Activated T-cell treated with anti-CD3 and anti-CD28 coated beads, Interleukin-2, amount 50 U/mL, for 72 hours (primary cell): ENCODE measurements at places on chromosomes 4 and X. TPM values are rescaled to one million over a fixed set of nuclear protein-coding genes. Genes with fewer than 3 reads are reported as not detected.

DNA sequence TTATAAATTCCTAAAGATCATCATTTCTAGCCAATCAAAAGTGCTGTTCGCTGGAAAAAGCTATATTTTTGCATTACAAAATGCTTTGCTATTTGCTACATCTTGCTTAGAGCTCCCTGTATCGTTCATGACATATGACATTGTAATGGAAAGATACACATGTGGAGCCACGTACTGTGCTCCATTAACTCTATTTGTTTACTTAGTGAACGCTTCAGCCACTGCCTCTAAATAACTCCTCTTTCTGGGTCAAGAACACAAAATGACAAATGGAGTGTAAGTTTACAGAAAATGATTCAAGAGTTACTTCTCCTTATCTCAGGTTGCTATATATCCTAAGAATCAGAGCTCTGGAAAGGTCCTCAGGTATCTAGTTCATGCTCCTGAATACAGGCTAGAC, 329.1 kb upstream of the SMIM31 start:
- DNase-seq: no peak

DNA sequence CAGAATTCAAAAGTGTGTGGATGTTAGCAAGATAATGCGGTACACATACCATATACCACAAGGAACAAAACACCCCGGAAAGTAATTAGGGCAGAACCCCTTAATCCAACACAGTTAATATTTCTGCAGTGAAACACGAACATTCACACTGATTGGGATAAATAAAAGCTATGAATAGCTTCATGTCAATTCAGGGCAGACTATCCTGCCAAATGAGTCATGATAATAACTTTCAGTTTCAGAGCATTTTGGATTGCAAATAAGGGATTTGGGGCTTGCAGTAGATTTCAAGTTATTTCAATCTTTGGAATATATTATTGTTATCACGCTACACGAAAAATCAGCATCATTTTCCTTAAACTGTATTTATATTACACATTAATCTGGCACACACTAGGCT, 24.3 kb downstream of the IRF2 start:
- DNase-seq: no peak

GRCh38 chr4:3572363-3572762, 40.1 kb upstream of the LRPAP1 start:
- DNase-seq: no peak

DNA sequence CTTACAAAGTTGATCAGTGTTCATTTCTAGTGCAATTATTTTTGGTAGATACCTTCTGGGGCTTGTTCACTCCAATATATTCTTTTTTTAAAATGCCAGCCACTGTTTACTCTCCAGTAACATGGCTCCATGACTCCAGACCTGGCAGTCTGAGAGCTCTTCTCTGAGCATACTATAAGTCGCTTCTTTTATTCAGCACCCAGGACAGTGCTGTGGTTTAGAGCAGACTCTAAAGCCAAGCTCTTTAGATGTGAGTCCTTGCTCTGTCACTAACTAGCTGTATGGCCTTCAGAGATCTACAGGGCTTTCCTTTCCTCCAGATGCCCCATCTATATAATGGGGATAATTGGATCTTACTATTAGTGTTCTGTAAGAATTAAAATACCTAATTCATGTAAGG, 200.2 kb upstream of the FAM241A start:
- no peak for DNase-seq

- no peak for DNase-seq
These were observed 14.2 kb downstream of the DCTD start for GRCh38 chr4:182903013-182903412.

DNA sequence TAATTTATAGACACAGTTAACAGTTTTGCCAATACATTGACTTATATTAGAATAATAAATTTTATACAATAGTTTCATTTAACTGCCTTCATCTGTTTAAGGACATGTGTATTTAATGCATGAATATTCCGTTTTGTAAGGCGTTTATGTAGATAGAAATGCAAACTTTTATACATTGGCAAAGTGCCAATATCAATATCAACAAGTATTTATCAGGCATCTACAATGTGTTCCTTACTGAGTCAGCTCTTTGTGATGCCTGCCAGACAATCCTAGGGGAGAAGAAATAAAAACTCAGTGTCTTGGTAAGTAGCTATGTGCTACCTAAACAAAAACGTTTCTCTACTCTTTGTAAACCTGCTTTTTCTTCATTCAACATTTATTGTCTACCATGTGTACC, 1142.2 kb downstream of the C4orf33 start:
- no peak for DNase-seq

DNA sequence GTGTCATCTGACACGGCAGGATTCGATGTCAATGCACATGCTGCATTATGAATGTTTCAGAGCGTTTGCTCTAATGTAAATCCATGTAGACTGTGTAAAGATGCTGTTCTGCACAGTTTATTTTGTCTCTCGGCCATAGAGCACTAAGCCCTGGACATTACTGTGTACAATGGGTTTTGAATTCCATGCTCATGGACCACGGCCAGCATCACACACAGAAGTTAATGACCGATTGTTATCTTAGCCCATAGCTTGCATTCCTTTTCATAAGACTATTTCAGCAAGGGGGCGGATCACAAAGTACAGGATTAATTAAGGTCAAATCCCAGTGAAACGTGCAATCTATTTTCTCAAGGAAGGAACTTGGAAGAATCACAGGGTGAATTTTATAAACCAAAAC, 286.1 kb upstream of the TENM3 start:
- no peak for DNase-seq

DNA sequence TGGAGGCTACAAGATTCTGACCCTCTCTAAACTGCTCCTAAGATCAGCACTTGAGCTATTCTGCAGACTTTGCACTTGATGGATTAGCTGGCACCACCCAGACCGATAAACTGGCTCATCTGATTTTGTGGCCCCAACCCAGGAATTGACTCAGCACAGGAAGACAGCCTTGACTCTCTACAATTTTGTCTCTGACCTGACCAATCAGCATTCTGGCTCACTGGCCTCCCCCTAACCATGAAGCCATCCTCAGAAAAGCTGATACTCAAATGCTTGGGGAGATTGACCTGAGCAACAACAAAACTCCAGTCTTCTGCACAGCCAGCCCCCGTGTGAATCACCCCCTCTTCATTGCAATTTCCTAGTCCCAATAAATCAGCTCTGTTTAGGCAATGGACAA, 195.4 kb upstream of the PPP1R2C start:
- no peak for DNase-seq

DNA sequence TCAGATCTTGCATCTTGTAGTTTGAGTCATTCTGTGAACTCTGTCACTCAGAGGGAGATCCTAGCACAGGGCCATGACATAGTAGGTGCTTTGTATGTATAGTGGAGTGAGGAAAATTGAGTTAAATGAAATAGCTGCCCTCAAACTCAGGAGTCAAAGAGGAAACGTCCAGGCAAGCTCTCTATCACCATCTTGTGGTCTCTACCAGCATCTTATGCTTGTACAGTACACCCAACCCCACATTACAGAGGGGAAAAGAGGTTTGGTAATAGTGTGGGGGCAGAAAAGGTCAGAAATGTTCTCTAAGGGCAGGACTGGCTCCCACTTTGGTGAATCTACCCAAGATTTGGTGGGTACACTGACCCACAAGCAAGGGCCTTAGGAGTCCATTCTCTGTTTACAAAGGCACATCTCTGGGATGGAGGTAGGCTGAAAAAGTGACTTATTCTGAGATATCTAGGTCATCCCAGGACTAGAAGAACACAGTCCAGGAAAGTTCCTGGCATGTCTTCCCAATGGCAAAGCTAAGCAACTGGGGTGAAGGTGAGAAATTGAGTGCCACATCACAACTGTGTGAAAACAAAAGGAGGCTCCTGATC, 131.8 kb downstream of the OR13H1 start:
- DNase-seq: no peak

DNA sequence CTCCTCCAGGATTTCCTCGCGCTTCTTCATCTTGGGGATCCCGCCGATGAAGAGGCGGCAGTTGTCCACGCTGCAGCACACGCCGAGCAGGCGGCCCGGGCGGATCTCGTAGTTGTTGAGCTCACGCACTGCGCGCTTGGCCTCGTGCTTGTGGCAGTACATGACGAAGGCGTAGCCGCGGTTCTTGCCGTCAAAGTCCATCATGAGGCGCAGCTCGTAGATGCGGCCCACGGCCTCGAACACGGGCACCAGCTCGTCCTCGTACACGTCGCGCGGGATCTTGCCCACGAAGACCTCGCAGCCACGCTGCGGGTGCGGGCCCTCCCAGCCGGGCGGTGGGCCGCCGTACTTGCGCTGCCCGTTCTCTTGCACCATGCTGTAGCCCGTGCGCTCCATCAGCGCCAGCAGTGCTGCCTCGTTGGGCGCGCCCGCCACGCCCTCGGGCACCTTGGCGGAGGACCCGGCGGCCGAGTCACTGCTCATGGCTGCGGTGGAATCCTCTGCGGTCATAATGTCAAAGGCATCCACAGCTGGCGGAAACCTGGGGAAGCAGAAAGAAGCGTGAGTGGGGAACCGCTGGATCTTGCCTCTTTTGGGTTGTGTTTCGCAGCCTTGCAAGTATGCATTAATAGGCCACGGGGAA, 103.4 kb downstream of the CHRNA9 start:
- DNase-seq: no peak

GRCh38 chrX:74338852-74339251, 34.9 kb downstream of the ZCCHC13 start:
- DNase-seq: no peak

DNA sequence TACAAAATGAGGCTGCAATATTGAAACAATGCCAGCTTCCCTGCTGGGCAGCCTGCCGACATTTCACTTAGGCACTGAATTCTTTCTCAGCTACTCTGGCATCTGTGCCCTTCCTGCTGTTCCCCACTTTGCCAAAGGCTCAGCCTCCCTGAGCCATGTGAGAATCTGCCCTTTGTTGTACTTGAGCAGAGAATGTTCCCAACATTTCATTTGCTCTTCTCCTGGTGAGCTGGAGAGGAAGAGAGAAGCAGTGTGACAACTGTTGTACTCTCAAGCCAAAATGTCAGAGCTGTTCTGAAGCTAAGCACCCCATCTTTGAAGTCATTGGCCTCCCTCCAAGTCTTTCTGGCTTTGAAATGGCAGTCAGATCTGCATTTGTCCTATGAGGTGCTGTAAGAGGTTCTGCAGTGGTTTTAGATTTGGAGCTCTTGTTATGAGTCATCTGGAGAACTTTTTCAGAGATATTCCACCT, 32.5 kb downstream of the LANCL3 start:
- no peak for DNase-seq

- DNase-seq: no peak
These were observed 52.1 kb downstream of the IDS start for GRCh38 chrX:149453030-149453429.

IBSP gene
- not detected for total RNA-seq

SHROOM2 gene
- total RNA-seq: 0.29 TPM

NEIL3 gene
- 29.2 TPM for total RNA-seq

DCHS2 gene
- total RNA-seq: not detected

KLHL4 gene
- not detected for total RNA-seq

GLRB gene
- not detected for total RNA-seq

YIPF7 gene
- not detected for total RNA-seq

LINC00632 gene
- 0.58 TPM for total RNA-seq
